Frontal cortex (tissue), 4 donors: ENCODE measurements at places on chromosomes 16 and 17. TPM values are rescaled to one million over a fixed set of nuclear protein-coding genes. Genes with fewer than 3 reads are reported as not detected.

DNA sequence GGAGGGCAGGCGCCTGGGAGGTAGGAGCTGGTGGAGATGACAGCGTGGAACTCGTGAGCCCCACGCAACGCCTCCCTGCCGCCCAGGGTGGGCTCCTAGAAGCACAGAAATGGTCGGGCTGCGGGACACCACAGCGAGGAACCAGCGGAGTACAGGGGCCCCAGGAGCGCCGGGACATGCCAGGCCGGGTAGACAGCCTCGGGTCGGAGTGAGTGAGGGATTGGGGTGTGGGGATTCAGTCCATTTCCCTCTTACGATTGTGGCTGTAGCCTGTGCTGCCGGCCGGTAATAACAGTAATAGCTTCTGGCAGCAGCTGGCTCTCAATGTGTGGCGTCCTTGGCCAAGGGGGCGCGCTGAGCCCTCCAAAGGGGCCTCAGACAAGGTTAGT lies 12.2 kb upstream of the CES3 start:
- DNase-seq, result no peak

GRCh38 chr16:13503960-13504635 lies 415.9 kb upstream of the ERCC4 start:
- no peak for DNase-seq

GRCh38 chr16:29756654-29757053 lies 10.9 kb upstream of the C16orf54 start:
- no peak for DNase-seq

DNA sequence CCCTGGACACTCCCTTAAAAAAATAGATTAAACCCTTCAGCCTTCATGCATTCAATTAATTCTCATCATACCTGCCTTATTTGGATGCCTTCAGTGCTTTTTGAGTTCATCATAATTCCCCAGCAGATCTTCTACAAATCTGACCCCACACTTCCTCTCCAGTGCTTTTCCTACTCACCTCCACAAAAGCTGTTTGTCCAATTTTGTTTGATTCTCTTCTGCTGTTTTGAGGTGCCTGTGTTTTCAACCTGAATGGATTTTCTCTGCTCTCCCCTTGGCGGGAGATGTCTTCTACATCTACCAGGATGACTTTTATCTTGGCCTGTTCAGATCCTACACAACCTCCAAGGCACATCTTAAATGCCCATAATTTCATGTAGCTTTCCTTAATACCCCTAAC lies 112.7 kb downstream of the TOX3 start:
- no peak for DNase-seq

DNA sequence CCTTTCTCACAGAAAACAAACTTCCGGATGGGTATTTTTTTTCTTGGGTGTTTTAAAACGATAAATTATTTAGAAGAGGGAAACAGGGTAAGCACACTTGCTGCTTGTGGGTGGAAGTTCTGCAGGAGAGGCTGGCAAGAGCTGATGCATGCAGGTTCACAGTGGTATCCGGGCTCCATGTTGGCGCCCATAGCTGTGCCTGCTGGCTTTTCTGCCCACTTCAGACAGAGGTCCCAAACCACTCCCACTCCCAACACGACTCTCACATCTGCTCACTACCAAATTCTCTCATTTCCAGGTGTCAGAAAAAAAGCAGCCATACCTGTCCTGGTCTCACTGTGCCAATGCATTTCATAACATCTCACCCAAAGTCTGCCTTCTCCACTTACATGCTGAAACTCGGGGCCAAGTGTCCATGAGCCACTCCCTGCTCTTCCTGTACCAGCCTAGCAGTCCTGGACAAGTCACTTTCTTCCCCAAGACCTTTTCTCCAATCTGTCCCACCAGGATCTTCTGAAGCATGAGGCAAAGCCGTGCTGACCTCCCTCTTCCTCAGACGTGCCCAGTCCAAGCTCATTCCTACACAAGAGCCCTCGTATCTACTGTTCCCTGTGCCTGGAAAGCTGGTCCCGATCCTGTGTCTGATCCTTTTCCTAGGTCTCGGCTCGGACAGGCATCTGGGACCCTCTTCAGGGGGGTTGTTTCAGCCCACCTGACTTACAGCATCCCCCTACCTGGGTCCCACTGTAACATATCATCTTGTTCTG lies 1.5 kb downstream of the CD300LF start:
- DNase-seq, result no peak

DNA sequence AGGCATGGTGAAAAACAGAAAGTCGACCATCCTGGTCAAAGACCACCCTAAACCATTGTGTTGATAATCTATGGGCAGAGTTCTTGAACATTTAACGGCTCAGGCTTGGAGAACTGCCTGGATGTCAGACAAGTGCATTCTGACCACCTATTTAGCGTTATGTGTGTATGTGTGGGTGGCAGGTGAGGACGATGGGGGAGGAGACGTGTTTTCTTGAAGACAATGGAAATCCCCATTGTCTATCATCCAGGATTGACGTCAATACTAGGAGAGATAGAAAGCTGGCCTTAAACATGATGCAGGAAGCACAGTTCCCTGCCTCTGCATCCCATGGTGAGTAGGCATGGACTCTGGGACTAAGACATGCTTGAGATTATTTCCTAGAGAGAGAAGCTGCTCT lies 157.4 kb upstream of the MAF start:
- DNase-seq, result no peak

- no peak for DNase-seq
Observed at GRCh38 chr16:85421338-85422195, 191.6 kb upstream of the GSE1 start.

GRCh38 chr17:71052971-71053370 lies 883.6 kb downstream of the KCNJ2 start:
- DNase-seq, result no peak

KRT40 gene
- total RNA-seq, result not detected

KRT32 gene
- total RNA-seq, result not detected

CCL1 gene
- not detected for total RNA-seq

TUBB3 gene
- total RNA-seq, result 3,334 TPM
